Immature natural killer cell (primary cell): ENCODE measurements at places on chromosomes 1 and 21.
A peak's percentile ranks its signal among the peaks of the same experiment; 100 is the strongest.

GRCh38 chr1:244362476-244362875, 89.2 kb downstream of the ADSS2 start:
- H3K27me3 ChIP-seq = no peaks in the 10 kb centered on the region
- no peaks in the 10 kb centered on the region for H3K4me1 ChIP-seq
- no peak for DNase-seq
- no peak overlapping the region for H3K4me3 ChIP-seq

DNA sequence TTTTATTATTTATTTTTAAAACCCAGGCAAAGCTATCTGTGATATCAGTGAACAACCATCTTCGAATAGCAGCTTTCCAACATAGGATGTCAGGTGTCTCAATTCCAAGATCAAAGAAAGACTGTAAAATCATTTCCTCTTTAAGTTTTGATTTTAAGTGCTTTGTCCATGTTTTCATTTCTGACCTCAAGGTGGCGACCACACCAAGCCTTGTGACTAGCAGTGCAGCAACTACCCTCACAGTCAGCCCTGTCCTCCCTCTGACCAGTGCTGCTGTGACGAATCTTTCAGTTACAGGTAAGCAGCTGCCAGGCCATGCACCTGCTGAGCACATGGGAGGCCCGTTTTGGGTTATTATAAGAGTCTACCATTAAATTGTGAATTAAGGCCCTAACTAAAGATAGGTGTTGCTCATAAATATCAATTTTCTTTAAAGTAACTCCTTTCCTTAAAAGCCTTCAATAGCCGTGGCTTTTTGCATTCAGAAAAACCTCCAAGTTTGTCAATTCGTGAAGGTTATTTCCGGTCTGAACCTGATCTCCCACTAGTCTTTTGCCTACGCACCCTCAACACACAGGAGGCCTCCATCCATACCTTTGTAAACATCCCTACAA, 117.0 kb downstream of the CD247 start:
- peaks cover 21% of the 10 kb centered on the region for H3K36me3 ChIP-seq
- H3K27me3 ChIP-seq = no peaks in the 10 kb centered on the region
- peaks cover 12% of the 10 kb centered on the region for H3K4me1 ChIP-seq
- H3K27ac ChIP-seq = peak overlapping the region; percentile 80

DNA sequence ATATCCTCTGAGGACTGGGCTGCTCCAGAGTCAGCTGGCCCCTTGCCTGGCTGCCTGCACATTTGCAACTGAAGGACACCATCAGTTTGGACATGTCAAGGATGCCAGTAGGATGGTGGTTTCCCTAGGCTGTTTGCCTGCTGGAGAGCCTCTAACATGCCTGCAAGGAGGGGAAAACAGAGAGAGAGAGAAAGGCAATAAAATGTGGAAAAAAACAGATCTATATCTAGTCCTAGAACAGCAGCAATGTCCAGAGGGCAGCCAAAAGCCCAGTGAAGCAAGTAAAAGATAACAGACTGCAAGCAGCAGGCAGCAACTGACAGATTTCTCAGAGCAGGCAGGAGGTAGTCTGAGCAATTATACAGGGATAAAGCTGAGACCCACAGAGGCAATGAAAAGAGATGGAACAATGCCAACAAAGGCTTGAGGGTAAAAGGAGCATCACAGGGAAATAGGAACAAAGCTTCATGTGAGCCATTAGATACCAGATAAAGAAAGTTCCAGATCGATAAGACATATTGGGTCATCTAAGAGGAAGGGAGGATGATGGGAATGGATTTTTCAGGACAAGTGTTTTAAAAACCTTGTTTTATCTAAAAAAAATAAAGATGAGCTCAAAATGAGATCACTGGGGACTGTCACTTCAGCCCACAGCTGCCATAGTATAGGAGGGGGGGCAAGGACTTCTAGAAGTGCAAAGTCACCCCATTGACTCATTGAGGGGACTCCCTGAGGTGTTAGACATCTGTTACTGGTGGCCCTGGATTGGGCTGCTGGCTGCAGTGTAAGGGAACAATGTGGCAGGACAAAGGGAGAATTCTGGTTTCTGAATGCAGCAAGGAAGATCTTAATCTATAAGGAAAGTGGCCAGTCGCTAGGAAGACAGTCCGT, 38.6 kb upstream of the GADD45A start:
- H3K27me3 ChIP-seq = no peaks in the 10 kb centered on the region
- no peak overlapping the region for H3K4me3 ChIP-seq
- no peaks in the 10 kb centered on the region for H3K4me1 ChIP-seq
- no peaks in the 10 kb centered on the region for H3K36me3 ChIP-seq
- no peak overlapping the region for H3K27ac ChIP-seq
- DNase-seq = no peak

DNA sequence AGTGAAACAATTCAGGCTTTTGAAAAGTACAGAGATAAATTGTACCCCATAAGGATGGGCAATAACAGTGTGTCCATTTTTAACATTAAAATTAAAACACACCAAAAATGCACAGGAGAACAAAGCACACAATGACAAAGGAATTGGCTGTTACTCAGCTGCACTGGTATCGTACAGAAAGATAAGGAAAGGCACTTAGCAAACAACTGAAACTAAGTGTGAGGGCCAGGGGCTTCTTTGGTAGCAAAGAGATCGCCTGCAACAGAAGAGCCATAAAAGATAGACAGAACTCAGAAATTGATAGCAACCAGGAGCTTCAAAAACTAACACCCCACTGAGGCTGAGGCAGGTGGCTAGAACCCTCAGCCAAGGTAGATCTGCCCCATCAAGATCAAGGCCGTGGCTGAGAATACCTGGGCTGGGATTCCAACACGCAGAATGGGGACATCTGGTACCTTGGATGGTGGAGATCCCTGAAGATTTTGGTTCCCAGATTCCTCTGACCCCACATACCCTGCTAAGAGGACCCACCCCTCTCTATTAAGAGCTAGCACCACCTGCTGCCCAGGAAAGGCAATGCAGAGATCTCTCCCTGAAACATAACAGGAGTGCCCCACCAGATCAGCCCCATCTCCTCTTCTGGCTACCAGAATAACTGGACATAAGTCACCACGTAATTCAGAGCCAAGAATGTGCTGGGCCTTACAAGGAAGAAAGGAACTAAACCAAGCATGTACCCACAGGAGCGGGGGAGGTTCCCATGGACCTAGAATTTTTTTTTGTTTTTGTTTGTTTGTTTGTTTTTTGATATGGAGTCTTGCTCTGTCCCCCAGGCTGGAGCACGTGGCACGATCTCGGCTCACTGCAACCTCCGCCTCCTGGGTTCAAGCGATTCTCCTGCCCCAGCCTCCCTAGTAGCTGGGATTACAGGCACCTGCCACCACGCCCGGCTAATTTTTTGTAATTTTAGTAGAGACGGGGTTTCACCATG, 16.2 kb downstream of the PLEKHO1 start:
- peaks cover 15% of the 10 kb centered on the region for H3K4me1 ChIP-seq
- no peak overlapping the region for H3K27ac ChIP-seq
- H3K36me3 ChIP-seq = no peaks in the 10 kb centered on the region
- H3K27me3 ChIP-seq = peaks cover 2% of the 10 kb centered on the region
- no peak for DNase-seq

DNA sequence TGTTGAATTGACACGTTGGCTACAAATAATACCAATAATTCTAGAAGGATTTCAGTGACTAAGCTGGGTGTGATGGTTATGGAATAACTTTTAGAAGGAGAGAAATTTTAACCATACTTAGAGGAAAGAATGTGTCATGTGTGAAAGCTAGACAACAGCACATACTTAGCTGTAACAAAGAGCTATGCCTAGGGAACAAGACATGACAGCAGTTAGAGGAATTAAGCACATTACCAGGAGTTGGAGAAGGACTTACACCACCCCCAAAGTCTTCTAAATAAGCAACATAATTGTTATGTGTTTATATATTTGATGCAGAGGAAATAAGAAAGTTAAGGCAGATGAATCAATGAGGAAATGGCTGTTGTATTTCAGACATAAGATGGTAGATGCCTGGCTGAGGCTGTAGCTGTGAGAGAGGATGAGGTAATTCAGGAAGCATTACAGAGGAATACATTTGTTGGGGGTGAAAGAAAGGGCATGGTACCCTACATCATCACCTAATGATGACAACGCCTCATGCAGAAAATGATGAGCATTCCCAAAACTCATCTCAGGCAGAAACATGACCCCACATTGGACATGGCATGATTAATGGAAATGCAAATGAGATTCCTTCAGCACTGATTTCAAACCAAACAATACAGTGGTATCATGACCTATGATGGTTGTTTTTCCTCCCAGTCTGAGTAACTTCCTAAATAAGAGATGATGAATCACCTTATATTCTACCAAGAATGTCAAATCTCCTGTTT, 211.5 kb downstream of the LHX8 start:
- no peak overlapping the region for H3K27ac ChIP-seq
- no peak overlapping the region for H3K4me3 ChIP-seq
- H3K4me1 ChIP-seq = no peaks in the 10 kb centered on the region
- H3K36me3 ChIP-seq = no peaks in the 10 kb centered on the region
